CD4-positive, alpha-beta T cell treated with Interleukin-4 for 4 hours (primary cell): ENCODE measurements at places on chromosomes 3 and 15.

GRCh38 chr3:54891540-54891897, 36.3 kb downstream of the LRTM1 start:
- DNase-seq: no peak

GRCh38 chr3:42288385-42288784, 22.4 kb upstream of the CCK start:
- no peak for DNase-seq

- no peak for DNase-seq
Observed at GRCh38 chr3:17138246-17139039, 253.7 kb downstream of the PLCL2 start.

DNA sequence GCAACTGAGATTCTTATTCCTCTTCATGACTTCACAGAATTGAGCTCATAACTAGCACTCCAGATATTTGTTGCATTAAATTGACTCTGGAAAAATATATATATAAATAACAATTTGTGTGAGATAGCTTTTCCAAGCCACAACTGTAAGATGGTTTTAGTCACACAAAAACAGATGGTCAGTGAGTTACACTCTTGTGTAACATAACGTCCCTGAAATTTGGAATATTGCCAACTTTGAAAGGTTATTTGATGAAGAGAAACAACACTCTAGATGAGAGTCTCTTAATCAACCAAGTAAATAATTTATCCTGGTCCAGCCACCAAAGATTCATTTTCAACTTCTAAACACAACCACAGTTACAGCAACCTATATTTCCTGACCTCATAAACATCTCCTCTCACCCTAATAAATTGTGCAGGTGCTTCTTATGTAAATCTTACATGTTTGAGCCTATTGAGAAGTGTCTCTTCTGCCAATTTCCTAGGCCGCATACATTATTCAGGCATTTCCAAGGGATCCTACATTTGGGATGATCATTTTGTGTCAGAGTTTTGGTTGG, 84.9 kb upstream of the ACP3 start:
- DNase-seq: no peak

DNA sequence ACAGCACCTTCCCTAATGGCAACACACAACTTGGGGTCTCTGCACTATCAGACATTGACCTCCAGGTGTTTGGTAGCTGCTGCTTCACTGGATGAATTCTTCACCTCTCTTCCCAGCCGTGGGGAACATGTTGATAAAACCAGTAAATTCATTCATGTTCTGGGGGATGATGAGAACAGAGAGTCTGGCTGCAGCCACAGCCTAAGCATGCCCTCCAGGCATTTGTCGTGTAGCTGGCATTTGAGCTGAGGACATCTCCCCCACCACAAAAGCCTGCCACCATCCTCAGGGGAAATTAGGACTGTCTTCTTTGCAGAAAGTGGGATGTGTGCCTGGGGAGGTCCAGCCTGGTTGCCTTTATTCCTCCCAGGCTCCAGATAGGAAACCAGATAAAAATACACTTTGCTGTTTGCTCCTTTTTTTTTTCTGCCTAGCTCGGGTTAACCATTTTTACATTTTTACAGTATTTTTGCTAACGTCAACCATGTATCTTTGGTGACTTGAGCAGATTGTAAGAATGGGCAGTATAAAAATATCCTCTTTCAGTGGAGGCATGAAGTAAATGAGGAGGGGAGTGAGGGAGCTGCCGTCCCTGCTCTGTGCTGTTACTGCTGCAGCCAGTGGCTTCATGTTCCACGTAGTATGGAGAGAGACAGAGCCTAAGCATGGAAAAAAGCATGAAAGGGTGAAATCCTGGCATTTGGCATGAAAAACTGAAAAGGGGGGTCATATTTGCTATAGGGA, 444.0 kb downstream of the EPHB1 start:
- no peak for DNase-seq

DNA sequence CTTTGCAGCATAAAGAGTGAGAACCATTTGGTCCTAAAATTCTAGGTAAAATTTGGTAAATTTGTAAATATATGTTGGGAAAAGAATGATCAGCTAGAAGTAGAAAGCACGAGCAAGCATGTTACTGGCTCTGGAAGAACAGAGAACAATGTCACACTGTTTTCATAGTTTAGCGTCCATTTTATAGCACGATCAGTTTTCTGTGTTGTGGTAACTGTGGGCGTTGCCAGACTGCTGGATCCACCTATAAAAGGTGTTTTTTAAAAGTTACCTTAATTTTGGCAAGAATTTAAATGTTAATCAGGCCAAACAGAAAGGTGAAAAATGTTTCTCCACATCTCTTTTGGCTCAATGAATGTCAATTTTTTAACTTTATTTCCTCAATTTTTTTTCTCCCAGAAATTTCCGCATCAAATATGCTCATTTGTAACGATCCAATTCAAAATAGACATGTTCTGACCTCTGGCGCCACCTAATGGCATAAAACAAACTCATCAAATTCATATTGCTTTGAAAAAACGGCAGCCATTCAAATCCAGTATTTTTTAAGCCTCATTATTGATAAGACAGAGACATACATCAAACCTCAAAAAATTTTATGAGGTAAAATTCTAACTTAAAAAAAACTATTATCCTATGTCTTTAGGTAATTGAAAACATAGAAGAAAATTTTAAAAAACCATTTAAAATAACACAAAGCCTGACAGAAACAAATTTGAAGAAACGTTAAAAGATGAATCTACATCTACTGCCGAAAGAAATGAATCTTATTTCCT, 5.5 kb upstream of the GP5 start:
- peak; percentile 65 for DNase-seq

DNA sequence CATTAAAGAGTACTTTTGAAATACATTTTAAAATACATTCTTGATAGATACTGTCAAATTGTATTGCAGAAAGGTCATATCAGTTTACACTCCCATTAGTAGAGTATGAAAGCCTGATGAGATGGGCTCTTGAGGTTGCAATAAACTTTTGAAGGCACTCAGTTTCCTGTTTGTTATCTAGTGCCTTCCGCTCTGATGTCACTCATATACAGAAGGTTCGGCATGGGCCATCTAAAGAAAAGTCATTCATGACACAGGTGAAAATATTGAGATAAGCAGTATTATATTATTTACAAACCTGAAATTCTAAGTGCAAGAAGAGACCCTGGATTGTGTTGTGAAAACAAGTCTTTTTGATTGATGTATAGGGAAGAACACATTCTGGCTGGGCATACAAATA, 36.5 kb upstream of the DENND4A start:
- DNase-seq: peak; percentile 84

GRCh38 chr3:34387826-34388564, 589.6 kb downstream of the PDCD6IP start:
- no peak for DNase-seq

- no peak for DNase-seq
Observed at GRCh38 chr3:16587681-16588060, 17.6 kb downstream of the DAZL start.

- DNase-seq: no peak
Observed at GRCh38 chr15:70702584-70702983, 60.8 kb downstream of the UACA start.

DNA sequence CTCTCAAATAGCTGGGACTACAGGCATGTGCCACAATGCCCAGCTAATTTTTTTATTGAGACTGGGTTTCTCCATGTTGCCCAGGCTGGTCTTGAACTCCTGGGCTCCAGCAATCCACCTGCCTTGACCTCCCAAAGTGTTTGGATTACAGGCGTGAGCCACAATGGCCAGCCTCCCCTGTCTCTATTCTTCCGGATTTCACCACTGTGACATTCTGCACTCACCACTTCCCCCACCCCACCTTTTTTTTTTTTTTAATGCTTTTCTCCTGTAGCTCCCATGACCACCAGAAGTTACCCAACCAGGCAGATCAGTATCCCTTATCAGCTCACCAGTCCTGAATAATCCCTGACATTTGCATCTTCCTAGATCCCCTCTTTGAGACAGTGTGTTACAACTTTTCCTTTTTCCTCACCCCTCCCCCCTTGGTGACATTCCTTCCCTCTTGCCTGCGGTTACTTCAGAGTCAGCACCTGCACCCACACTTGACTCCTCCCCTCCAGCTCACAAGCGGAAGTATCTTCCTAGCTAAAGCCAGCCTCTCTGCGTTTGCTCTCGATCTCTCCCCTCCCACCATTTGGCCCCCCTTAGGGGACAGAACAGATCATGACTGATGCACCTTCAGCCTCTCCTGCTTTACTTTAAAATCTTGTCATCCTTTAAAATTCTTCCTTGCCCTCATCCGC, 13.5 kb upstream of the ZNF592 start:
- peak; percentile 70 for DNase-seq

GRCh38 chr3:152620395-152620794, 214.5 kb upstream of the P2RY1 start:
- no peak for DNase-seq

DNA sequence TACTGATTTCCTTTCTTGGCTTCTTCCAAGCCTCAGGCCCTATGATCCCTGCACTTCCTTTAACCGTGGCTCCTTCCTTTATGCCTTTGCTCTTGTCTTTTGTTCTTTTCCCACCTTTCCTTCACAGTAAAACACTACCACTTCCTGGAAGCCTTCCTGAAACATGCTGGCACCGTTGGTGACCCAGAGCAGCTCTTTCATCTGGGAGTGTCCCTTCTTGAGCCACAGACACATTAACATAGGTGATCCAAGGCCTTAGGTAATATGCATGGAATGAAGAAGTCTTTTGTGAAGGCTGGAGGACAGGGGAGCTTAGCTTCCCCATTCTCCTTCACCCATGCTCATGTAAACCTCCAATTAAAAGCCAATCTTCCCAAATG, 39.4 kb downstream of the AMOTL2 start:
- DNase-seq: no peak

DNA sequence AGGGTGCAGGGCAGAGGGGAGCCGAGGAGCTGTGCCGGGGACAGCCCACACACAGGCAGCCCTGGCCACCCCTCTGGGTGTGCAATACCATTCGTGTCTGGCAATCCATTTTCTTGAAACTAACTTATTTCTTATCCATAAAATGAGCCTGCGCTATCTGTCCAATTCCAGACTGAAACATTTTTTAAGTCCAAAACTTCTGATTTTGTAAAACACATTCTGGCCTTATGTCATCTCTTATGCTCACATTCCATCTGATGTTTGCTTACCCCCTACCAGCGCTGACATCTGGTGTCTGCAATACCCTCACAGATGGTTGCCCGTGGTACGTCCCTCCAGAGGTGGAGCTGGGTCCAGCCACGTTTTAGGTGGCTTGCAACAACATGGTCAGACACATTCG, 31.8 kb downstream of the PCSK6 start:
- no peak for DNase-seq

- no peak for DNase-seq
Observed at GRCh38 chr3:14260463-14260862, 81.8 kb downstream of the LSM3 start.
